Left renal cortex interstitium (tissue), 4 donors: ENCODE measurements at places on chromosomes 13 and 19. TPM values are rescaled to one million over a fixed set of nuclear protein-coding genes. Genes with fewer than 3 reads are reported as not detected.

The MEGF8 gene
- polyA plus RNA-seq, result 49.2 TPM

DNA sequence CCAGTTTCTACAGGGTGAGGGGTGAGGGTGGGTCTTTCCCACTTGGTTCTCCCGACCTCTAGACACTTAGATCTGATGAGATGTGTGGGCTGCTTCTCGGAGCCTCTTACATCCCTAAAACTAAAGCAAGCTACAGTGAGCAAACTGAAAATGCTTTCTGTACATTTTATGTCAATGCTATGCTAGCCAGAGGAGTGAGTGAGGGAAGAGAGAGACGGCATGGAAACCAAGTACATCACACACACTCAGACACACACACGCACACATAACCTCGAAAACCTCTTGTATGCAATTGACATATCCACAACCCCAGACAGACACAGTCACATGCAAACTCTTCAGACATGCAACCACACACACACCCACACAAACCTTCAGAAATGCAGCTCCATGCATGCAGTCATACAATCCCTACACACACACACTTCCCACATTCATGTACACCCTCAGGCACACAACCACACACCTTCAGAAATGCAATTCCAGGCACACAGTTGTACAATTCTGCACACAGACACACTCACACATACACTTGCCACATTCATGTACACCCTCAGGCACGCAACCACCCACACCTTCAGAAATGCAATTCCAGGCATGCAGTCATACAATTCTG, 1.4 kb downstream of the SLC1A6 start:
- DNase-seq, result no peak

DNA sequence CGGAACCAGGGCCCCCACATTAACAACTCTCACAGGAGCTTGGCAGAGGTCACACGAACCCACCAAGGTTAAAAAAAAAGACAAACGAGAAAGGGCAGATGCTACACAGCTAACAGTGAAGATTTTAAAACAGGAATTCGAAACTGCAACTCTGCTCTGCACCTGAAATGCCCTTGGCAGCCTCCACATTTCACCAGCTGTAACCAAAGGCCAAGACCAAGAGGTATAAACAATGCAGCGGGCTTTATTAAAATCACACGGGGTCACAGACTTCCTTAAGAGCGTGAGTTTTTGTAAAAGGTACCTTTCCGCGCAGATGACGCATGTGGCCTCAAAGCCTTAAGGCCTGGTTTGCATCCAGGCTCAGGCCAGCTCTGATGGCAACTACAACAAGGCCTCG, 88.2 kb downstream of the STK24 start:
- DNase-seq, result no peak

The IRGC gene
- polyA plus RNA-seq, result not detected

GRCh38 chr13:60178327-60178726, 14.6 kb upstream of the DIAPH3 start:
- no peak for DNase-seq

The ALOX5AP gene
- polyA plus RNA-seq, result 3.9 TPM

The C3 gene
- 30.7 TPM for polyA plus RNA-seq

The NDUFA11 gene
- polyA plus RNA-seq, result 221 TPM

The SBNO2 gene
- 15.2 TPM for polyA plus RNA-seq

- DNase-seq, result no peak
Measured at GRCh38 chr13:112775791-112776279, 86.0 kb downstream of the ATP11A start.

- no peak for DNase-seq
Measured at GRCh38 chr13:98174307-98174706, 2.8 kb downstream of the RNF113B start.

DNA sequence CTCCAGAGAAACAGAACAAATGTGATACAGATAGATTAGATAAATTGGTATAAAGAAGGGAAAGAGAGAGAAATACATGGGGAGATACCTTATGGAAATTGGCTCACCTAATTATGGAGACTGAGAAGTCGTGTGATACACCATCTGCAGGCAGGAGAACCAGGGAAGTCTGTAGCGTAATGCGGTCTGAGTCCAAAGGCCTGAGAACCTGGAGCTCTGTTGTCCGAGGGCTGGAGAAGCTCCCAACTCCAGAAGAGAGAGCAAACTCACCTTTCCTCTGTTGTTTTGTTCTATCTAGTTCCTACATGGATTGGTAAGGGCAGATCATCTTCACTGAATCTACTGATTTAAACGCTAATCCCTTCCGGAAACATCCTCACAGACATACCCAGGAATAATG, 648.2 kb upstream of the GPC6 start:
- no peak for DNase-seq

DNA sequence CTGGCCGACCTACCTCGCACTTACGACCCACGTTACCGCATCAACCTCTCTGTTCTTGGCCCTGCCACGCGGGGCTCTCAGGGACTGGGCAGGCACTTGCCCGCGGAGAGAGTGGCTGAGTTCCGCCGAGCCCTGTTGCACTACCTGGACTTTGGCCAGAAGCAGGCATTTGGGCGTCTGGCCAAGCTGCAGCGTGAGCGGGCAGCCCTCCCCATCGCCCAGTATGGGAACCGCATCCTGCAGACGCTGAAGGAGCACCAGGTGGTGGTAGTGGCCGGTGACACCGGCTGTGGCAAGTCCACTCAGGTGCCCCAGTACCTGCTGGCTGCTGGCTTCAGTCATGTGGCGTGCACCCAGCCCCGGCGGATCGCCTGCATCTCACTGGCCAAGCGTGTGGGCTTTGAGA, 4.2 kb downstream of the DHX34 start:
- no peak for DNase-seq

- no peak for DNase-seq
Measured at GRCh38 chr19:14412996-14413692, 6.0 kb downstream of the DDX39A start.

- DNase-seq, result no peak
Measured at GRCh38 chr13:110531671-110532083, 29.8 kb downstream of the RAB20 start.

DNA sequence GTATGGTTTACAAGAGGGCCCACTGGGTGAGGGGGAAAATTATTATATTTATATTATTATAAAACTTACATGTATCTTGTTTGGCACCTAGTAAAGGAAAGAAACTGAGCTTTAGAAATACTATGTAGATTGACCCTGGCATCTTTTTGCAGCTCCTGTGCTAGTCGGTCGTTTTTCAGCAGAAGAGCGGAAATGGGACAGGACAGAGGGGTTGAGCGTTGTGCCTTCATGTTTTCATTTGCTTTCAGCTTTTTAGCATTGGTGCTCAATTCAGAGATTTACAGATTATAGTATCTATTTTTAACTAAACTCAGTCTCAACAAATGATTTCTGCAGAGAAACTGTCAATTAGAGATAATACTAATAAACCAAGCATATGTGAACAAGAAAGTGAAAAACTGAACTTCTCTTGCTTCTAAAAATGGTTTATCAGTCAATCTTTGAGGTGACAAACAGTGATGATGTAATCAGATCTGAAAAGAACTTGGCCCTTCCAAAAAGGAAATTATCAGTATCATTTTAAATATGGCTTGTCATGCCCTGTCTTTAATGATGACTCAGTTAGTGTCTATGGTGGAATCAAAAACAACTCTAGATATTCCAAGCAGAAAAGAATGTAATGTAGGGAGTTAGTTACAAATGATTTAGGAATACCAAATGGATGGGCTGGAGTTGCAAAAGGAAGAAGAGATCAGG, 56.9 kb upstream of the KCTD4 start:
- no peak for DNase-seq

GRCh38 chr13:112702341-112702985, 12.6 kb downstream of the ATP11A start:
- DNase-seq, result no peak

- DNase-seq, result no peak
Measured at GRCh38 chr13:22103046-22104027, 432.5 kb downstream of the FGF9 start.

DNA sequence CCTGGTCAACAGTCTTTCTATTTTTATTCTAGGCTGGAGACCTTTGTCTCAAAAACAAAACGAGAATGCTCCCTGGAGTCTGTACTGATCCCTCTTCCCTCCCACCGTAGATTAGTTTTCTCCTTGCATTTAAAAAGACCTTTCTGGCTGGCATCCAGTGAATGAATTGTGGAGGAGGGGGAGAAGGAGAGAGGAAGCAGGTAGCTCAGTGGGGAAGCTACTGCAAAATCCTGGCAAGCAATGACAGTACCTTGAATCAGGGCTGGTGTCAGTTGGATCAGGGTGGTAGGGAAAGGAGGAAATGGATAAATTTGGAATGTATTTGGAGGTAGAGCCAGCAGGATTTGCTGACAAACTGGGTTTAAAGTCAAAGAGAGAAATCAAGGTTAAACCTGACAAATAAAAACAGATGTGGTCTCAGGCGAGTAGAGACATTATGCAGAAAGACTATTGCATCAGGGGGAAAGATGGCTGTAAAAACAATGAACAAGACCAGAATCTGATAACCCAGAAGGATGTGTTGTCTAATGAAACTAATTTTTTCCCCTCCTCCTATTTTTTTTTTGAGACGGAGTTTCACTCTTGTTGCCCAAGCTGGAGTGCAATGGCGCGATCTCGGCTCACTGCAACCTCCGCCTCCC, 3.5 kb upstream of the CYP2S1 start:
- no peak for DNase-seq

The KRTDAP gene
- polyA plus RNA-seq, result 2.1 TPM

DNA sequence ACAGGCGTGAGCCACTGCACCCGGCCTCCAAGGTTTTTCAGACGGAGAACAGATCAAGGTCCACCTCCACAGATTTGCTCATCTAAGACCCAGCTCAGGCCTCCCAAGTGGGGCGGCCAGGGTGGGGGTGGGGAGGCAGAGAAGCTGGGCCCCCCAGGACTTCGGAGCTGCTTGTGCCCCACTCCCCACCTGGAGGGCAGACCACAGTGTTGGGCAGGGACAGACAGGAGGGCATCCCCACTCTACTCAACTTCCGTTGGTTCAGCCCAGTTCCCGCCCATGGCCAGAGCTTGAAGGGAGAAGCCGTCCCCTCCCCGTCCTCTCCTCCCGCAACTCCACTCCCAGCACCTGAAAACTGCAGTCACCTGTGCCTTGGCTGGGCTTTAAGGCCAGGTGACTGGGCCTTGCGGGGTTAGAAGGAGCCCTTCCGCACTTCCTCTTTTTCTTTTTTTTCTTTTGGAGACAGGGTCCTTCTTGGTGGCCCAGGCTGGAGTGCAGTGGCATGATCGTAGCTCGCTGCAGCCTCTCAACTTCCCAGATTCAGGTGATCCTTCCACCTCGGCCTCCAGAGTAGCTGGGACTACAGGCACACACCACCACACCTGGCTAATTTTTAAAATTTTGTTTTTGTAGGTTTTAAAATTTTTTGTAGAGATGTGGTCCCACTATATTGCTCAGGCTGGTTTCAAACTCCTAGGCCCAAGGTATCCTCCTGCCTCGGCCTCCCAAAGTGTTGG, 734 bp upstream of the LRRC8E start:
- no peak for DNase-seq

GRCh38 chr13:107076801-107077200, 508.9 kb upstream of the ARGLU1 start:
- no peak for DNase-seq

DNA sequence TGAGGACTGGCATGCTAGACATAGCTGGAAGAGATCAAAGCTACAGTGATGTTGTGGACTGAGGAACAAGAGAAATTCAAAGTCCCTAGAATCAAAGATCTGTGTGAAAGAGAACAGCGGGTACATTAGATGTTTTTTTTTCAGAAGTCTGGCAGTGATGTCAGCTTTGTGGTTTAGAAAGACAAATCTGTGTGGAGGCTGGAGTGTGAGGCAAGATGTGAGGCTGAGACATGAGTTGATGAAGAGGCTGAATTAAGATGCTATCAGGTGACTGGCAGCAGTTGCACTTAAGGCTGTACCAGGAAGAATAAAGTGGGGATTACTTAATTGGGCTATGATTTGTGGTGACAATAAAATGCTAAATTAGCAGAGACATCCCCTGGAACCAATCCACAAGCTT, 46.5 kb downstream of the DNAJC3 start:
- no peak for DNase-seq

DNA sequence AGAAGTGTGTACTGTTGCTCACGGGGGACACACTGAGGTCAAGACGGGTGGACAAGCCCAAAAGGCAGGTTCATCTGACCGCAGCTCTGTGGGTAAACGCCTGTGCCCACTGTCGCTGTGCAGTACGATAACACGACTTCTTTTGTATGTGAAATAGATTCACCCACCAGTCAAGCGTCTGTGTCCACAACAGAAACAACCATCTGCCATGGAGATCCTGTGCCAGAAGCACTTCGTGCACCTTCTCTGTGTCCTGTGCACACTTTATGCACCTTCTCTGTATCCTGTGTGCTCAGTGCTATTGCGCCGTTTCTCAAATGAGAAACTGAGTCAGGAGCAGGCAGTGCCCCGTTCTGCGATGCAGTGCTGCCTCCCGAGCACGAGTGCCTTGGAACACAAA, 138.9 kb downstream of the ATP11A start:
- DNase-seq, result no peak

The CEACAM16 gene
- polyA plus RNA-seq, result not detected

The SULT2A1 gene
- 0.30 TPM for polyA plus RNA-seq

GRCh38 chr19:48812094-48812929, 1.5 kb upstream of the BCAT2 start:
- no peak for DNase-seq

The LYPD5 gene
- polyA plus RNA-seq, result 0.29 TPM

- no peak for DNase-seq
Measured at GRCh38 chr13:39040206-39040605, 1.9 kb downstream of the NHLRC3 start.

GRCh38 chr19:37905946-37906868, at the start of gene WDR87:
Gene WDR87, minus strand, starts transcription at chr19:37906594. Its CDS starts 8,355 bp downstream, at chr19:37898239.
- no peak for DNase-seq

The CELF5 gene
- 1.2 TPM for polyA plus RNA-seq

DNA sequence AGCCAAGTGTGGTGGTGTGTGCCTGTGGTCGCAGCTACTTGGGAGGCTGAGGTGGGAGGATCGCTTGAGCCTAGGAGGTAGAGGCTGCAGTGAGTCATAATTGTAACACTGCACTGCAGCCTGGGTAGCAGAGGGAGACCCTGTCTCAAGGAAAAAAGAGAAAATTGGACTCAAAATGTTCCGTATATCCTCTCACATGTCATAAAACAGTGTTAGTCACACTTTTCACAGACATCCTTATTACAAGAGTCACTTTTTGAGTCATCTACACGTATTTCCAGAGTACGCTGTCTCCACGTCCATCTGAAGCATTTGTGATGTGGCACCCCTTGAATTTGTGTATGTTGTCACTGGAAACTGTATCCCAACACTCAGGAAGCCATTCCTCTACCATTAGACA, 133.0 kb downstream of the SIPA1L3 start:
- DNase-seq, result no peak

- no peak for DNase-seq
Measured at GRCh38 chr13:113657851-113658741, at the start of gene ATP4B. Gene ATP4B, minus strand, starts transcription at chr13:113658198. Its CDS starts 54 bp downstream, at chr13:113658144.

DNA sequence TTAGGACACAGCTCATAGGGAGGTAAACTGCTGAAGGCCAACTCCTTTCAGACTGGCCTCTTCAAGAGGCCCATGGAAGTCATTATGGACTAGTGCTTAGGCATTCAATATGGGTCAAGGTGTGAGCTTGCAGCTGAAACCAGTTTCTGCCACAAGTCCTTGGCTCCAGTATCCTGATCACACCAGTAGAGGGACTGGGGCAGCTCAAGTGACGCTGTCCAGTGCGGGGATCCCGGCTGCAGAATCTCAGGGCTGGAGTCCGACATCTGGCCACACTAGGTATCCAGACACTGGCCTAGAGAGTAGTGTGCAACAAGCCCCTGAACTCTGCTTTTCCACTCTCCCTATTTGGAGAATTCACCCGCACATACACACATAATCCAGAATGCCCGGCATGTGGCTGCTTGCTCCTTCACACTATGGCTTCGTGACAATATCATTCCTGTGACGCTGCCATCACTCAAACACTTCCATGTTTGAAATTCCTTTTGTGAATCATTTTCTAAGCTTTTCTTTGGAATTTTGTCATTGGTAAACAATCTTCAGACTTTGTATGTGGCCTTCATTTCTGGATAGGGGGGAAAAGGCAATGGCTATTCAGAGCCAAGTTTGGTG, 425.1 kb downstream of the EFNB2 start:
- DNase-seq, result no peak

The GNG8 gene
- 4.7 TPM for polyA plus RNA-seq
